ENCODE measurements at places on chromosomes 7 and 10. TPM values are rescaled to one million over a fixed set of nuclear protein-coding genes. Genes with fewer than 3 reads are reported as not detected.
A peak's percentile ranks its signal among the peaks of the same experiment; 100 is the strongest.

DENND11 gene
- total RNA-seq, result 35.0 TPM

ZNF679 gene
- not detected for total RNA-seq

DNA sequence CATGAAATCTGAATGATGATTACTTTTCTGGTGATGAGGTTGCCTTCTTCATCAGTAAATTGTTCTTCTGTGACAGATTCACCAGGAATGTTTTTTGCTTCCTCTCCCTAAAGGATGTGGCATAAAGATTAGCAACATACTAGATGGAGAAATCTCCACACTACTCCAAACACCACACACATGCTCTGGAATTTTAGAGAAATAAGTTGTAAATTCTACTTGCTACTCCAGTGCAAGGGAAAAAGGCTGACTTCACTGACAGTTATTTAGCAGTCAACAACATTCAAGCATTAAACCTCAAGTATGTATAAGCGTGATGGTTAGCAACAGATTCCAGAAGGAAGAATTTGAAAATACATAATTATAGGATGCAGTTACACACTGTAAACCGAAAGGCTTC lies 137.9 kb upstream of the CCDC6 start:
- DNase-seq, result no peak
- H3K4me1 ChIP-seq, result no peaks in the 10 kb centered on the region
- H3K27ac ChIP-seq, result no peak overlapping the region
- no peaks in the 10 kb centered on the region for H3K36me3 ChIP-seq
- H3K4me3 ChIP-seq, result no peak overlapping the region
- no peaks in the 10 kb centered on the region for H3K27me3 ChIP-seq

DNA sequence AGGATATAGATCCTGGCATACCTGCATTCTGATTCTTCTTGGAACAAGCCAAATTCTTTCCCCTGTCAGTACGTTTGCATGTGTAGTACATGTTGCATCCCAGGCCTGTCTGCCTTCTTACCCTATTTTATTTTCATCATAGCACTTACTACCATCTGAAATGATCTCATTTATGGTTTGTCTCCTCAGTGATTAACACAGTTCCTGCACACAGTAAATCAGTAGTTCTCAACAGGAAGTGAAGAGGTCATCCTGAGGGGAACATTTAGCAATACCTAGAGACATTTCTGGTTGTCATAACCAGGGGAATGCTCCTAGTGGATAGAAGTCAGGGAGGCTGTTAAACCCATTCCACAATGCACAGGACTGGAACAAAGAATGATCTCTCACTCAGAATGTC lies 38.2 kb upstream of the SLC26A4 start:
- no peaks in the 10 kb centered on the region for H3K27me3 ChIP-seq
- peak overlapping the region; percentile 16 for H3K27ac ChIP-seq
- peaks cover 15% of the 10 kb centered on the region for H3K4me1 ChIP-seq
- peak; percentile 61 for DNase-seq
- H3K4me3 ChIP-seq, result no peak overlapping the region

GRCh38 chr10:118565301-118566075 lies 30.0 kb downstream of the PRLHR start:
- H3K4me1 ChIP-seq, result no peaks in the 10 kb centered on the region
- DNase-seq, result no peak
- H3K36me3 ChIP-seq, result no peaks in the 10 kb centered on the region
- no peak overlapping the region for H3K27ac ChIP-seq
- no peak overlapping the region for H3K4me3 ChIP-seq

DNA sequence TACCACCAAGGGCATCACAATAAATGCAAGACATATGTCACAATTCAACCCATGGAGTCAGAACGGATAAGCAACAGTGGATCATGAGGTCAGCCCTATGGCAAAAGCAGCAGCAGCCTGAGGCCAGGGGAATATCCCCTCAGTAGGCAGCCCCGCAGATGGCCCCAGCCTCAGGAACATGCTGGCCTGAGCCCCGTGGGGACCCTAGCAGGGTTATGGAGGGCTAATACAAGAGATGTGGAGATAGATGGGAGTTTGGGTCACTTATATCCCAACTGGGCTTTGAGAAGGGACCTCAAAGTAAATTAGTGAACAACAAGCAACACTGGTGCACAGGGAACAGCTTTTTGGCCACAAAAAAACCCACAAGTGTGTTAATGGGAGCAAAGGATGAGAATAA lies 9.1 kb downstream of the TMEM72 start:
- H3K27me3 ChIP-seq, result no peaks in the 10 kb centered on the region
- H3K27ac ChIP-seq, result no peak overlapping the region
- H3K4me1 ChIP-seq, result no peaks in the 10 kb centered on the region
- no peak for DNase-seq
- no peaks in the 10 kb centered on the region for H3K36me3 ChIP-seq

GRCh38 chr7:23594879-23595604 lies 2.1 kb upstream of the CCDC126 start:
- H3K27me3 ChIP-seq, result no peaks in the 10 kb centered on the region
- H3K4me1 ChIP-seq, result peaks cover 12% of the 10 kb centered on the region
- H3K27ac ChIP-seq, result no peak overlapping the region
- DNase-seq, result no peak
- no peak overlapping the region for H3K4me3 ChIP-seq
- H3K36me3 ChIP-seq, result no peaks in the 10 kb centered on the region

DNA sequence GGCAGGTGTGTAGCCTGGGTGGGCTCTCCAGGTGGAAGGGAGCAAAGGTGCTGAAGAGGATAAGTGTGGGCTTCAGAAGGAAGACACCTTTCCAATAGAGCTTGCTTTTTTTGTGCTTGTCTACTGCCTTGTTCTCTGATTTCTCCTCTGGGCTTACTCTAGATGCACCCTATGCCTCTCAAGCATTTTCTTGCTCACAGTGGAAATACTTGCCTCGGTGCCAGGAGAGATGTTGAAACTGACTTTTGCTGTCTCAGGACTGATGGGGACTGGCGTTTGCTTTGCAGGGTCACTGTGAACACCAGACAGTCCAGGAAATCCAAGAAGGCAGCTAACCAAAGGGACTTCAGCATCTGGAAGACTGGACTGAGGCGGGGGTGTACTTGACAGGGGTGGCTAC lies 187.9 kb downstream of the SNX10 start:
- H3K27me3 ChIP-seq, result peaks cover 9% of the 10 kb centered on the region
- no peak for DNase-seq
- H3K27ac ChIP-seq, result no peak overlapping the region
- no peak overlapping the region for H3K4me3 ChIP-seq

Measured in endothelial cell of umbilical vein (primary cell).